ENCODE measurements at places on chromosomes 12 and 14.

DNA sequence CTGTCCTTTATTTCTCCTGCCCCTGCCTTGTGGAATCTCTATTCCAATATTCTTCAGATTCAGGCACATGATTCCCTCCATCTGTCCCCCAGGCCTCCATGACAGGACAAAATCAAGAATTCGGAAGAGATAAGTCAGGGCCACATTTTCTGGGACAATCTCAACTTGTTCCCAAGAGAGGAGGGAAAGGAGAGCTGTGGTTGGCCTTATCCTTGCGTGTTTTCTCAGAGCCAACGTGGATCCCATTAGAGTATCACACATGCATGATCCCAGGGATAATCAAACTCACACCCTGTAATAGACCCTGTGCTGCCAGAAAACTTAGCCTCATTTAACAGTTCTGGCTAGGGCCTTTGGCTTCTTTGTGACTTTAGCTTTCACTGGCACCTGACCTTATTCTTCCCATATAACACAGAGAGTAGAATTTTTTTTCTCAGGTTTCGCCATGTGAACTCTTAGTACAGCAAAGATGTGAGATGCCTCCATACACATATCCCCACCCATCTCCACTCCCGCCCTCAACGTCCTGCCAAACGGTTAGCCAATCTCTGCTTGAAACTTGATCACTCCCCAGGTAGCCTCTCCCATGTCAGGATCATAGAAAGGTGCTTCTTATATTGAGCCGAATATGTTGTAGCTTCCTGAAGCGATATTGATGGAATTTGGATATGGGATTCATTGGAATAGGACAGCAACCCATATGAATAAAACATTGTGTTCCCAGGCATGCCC, 6.7 kb upstream of the KRT1 start:
- no peak for DNase-seq

DNA sequence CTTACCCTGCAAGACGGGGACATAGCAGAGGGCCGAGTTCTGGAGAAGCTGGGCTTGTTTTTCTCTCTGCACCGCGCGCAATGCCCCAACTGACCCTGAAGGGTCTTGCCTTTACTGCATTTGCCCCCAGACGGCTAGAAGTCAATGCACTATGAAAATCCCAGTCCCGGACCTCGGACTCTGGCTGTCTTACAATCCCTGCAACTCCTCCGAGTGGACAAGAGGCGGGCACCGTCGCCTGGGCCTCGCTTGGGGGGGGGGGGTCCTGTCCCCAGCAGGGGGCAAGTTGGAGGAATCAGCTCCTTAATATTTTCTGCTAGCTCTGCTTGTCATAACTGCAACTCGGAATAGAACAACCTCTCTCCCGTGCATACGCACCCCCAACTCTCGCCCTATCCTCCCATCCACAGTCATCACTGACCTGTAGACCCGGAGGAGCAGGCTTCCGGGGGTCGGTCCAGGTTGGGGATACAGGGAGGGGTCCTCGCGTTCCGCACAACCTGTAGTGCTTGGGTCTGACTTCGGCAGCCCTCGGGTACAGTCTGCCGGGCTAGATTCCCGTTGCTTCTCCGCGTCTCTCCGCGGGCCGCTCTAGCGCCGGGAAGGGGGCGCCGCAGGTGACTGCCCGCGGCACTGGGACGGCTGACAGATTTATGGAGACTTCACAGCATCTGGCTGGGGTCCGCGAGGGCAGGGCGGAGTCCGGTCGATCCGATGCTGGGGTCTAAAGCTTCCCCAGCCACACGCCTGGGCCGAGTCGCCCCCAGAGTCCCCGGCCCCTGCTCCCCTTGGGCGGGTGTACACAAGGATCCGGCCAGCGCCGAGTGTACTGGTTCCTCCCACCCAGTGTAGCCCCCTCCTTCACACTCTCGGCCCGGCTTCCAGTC, 3.3 kb upstream of the PAX9 start:
- no peak for DNase-seq

GRCh38 chr12:12812174-12812573, 972 bp upstream of the DDX47 start:
- DNase-seq = no peak

DNA sequence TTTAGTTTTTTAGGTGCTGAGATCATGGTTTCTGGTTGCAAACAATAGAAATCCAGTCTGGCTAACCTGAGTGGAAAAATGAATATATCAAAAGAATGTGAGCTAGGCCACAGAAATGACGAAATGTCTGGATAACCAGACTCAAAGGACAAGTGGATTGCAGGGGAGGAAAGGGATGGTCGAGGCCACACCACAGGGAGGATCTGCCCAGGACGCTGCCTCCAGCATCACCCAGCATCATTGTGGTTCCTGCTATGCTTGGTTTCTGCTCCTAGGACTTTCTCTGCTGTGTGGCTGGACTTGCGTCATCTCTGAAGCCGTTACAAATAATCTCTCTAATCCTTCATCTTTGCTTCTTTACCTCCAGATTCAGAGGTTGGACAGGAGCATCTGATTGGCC, 80.4 kb downstream of the TTC8 start:
- DNase-seq = no peak
